ENCODE measurements at places on chromosomes 5 and 9. TPM values are rescaled to one million over a fixed set of nuclear protein-coding genes. Genes with fewer than 3 reads are reported as not detected.

- DNase-seq = no peak
Observed at GRCh38 chr9:127407492-127407843, 10.5 kb downstream of the SLC2A8 start.

GRCh38 chr5:169442403-169442874 lies 141.1 kb upstream of the SPDL1 start:
- no peak for DNase-seq

GRCh38 chr5:37668524-37669047 lies 171.3 kb downstream of the GDNF start:
- DNase-seq = no peak

- DNase-seq = no peak
Observed at GRCh38 chr5:157273131-157273556, 7.2 kb downstream of the CYFIP2 start.

DNA sequence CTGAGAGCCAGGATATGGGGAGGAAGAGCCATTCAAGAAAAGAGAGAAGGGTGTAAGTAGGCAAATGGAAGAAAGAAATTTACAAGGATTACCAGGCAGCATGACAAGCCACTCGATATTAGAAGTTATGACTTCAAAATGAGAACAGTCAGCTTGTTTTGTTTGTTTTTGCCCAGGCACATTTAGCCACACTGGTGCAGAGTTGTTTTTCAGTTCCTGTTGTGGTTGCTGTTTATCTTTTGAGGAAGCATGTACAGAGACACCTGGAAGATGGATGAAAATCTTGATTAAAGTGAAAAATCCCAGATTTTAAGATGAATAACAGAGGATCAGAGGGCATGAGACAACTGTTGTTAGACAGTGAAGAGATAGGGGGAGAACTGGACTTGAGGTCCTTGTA lies 199.1 kb downstream of the MTRR start:
- DNase-seq = no peak

DNA sequence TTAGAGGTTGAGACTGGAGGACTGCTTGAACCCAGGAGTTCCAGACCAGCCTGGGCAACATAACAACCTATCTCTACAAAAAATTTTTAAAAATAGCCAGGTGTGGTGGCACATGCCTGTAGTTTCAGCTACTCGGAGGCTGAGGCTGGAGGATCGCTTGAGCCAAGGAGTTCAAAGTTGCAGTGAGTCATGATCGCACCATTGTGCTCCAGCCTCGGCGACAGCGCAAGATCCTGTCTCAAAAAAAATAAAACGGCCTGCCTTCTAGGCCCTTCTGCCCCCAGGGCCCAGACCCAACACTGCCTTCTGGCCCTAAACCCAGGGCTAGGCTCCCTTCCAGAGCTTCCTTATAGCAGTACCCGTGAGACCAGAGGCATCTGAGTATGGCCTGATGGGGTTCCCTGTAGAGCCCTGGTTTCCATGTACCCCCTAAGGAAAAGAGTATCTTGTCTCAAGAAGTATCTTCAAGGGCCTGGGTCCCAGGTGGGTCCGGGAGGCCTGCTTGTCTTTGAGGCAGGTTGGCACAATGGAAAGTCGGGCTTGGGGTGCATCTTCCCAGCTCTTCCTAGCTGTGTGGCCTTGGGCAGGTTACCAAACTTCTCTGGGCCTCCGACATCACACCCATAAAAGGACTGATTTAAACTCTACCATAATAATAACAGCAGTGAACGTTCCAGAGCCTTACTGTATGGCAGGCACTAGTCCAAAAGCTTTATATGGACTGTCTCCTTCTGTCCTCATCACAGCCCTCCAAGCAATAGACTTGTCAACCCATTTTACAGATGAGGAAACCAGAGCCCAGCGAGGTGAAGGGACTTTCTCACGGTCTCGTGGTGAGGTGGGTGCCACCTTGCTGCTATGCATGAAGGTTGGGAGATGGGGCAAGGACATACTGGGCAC lies 9.6 kb downstream of the LRRC8A start:
- DNase-seq = no peak

RMND5B gene
- total RNA-seq = 38.9 TPM

PCDHB5 gene
- total RNA-seq = 2.3 TPM

IL12B gene
- not detected for total RNA-seq

CMBL gene
- 50.4 TPM for total RNA-seq

PPP6C gene
- total RNA-seq = 36.4 TPM
